ENCODE measurements at places on chromosomes 6 and 20.

GRCh38 chr6:12391472-12391871 is 101.3 kb downstream of the EDN1 start:
- DNase-seq = no peak

GRCh38 chr6:72933233-72933632 is 292.1 kb downstream of the KHDC1L start:
- no peak for DNase-seq

- no peak for DNase-seq
Measured at GRCh38 chr20:46151936-46152335, 33.8 kb downstream of the CD40 start.

DNA sequence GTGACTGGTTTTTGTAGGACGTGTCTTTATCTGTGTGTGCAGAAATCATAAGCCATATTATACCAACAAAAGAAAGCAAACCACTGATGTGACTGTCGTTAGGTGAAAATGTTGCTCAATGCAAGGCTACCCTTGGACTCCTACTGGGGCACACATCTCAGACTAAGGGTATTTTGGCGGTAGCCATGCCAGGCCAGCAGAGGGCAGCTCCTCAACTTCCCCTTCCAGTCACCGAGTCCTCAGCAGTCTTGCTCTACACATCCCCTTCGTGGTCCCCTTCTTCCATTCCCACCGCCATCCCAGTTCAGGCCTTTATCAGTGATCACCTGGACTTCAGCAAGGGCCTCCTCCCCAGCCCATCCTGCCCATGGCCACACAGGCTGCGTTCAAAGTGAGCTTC is 113.7 kb upstream of the GGTLC1 start:
- DNase-seq = no peak
